T1000 (cell line): ENCODE measurements at places on chromosomes 7 and 10.

DNA sequence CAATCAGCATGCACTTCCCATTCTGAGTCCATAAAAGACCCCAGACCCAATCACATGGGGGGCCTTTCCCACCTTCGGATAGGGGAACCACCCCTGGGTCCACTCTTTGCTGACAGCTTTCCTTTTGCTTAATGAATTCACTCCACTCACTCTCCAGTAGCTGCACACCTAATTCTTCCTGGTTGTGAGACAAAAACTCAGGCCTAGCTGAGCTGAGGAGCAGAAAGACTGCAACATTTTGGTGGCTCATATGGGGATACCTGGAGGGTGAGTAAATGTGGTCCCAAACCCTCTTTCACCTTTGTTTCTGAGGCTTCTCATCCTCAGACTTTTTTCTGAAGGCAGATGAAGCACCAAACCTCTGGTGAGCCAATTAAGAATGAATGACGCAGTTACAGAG is 138.1 kb downstream of the WDR11 start:
- DNase-seq, result no peak

DNA sequence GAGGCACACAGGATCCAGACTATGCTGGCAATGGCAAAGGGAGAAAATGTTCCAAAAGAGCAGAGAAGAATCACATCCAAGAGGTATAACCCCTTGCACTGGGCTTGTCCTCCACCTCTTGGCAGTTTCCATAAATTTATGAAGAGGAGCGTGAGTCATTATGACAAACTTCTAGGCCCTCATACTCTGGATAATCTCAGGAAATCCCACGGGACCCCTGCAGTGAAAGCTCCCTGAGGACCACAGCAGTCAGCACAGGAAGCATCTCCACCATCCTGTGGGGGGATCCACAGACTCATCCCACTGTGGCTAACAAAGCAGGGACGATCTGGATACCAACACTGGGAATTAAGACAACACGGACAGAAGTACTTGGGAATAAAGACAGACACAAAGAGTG is 30.3 kb upstream of the GPAM start:
- no peak for DNase-seq

DNA sequence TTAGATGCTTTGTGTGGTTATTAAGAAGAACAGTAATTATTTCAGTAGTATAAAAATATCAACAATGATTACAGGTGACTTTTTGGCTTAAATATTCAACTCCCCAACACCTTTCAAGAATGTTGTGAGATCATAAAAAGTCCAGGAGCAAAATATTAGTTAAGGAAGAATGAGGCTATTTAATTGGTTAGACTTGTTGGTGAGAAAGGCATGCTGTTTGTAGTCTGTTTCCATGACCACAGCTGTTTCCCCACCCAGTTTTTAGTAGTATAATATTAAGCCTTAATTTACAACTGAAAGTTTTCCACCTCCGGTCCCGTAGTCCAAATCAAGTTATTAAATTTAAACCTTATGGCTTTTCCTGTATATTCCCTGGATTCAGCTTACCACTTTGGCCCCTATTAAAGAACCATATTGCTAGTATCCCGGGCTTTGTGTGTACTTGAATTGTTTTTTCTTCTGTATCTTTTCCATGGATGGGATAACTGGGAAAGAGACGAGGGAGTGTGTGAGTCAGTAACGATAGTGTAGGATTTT is 133.3 kb downstream of the CELF2 start:
- DNase-seq, result no peak

- DNase-seq, result no peak
Observed at GRCh38 chr7:4878336-4879335, 4.9 kb downstream of the RADIL start.

GRCh38 chr7:122914812-122915211 is 28.6 kb upstream of the CADPS2 start:
- DNase-seq, result no peak

DNA sequence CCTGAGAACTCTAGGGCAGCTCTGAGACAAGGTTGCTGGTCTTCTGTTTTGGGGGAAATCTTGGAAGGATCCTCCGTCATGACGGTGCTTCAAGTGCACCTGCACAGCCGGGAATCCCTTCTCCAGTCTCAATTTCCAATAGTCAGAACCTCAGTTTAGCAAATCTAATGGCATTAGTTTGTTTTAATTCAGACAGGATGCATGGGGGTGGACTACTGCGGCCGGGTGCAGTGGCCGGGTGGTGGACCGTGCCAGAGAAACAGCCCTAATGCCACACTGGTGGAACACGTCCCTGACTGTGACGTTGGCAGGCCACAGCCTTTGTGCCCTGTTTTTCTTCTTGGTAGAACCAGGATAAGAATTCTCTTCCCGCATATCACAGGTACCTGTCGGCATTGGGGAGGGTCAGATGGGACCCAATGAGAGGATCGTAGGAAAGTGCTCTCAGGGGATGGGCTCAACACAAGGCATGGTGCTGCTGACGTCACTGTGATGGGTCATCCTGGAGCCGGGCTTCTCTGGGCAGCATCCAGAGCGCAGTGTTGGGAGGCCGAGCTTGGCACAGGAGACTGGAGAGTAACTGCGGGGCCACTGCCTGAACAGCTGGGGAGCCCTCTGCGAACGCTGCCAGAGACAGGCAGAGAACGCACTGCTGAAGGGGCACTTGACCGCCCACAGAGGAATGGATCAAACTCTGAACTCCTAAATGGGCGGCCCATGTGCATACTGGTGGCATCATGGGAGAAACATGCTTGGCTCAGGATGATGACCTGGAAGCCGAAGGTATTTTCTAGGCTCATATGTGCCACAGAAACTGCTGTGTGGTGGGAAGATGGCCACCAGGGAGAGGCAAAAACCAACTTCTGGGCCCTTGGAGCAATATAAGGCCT is 313.8 kb upstream of the SHH start:
- DNase-seq, result no peak

DNA sequence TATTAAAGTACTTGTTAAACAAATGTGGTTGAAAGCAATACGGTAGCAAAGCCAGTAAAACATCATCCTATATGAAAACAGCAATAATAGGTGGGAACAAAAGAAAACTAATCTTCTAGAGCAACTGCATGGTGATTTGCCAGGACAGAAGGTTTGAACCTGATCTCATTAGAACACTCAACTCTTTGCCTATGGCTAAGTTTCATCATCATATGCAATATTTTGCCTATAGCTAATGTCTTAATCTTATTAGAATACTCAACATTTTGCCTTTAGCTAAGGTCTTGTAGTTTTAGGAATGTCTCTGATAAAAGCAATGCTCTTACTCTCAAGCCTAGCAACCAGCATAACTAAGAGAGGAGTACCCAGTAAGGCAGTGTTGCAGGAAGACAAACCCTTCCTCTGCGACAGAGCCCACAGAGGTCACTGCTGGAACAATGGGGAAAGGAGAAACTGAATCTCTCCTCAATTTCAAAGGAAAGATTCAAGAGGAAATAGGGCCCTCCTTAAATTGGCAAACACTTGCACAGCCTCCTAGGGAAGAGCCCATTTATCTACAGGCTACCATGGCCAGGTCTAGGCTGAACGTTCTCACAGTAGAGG is 38.3 kb downstream of the CADPS2 start:
- no peak for DNase-seq

GRCh38 chr7:80294346-80294745 is 159.7 kb downstream of the GNAI1 start:
- DNase-seq, result no peak

GRCh38 chr10:19874791-19875190 is 58.6 kb downstream of the PLXDC2 start:
- DNase-seq, result no peak

DNA sequence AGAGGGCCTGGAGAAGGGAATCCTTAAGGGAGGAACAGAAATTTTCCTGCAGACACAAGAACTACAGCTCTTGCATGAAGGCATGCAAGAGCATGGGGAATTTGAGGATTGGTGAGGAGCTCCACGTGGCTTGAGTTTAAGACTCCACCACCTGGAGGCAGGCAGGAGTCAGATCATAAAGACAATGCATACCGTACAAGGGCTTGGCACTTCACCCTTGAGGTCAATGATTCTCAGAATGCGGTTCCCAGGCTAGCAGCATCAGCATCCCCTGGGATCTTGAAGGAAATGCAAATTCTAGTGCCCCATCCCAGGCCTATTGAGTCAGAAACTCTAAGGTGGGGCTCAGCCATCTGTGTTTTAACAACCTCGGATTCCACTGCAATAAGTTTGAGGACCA is 143.8 kb downstream of the C7orf25 start:
- no peak for DNase-seq

DNA sequence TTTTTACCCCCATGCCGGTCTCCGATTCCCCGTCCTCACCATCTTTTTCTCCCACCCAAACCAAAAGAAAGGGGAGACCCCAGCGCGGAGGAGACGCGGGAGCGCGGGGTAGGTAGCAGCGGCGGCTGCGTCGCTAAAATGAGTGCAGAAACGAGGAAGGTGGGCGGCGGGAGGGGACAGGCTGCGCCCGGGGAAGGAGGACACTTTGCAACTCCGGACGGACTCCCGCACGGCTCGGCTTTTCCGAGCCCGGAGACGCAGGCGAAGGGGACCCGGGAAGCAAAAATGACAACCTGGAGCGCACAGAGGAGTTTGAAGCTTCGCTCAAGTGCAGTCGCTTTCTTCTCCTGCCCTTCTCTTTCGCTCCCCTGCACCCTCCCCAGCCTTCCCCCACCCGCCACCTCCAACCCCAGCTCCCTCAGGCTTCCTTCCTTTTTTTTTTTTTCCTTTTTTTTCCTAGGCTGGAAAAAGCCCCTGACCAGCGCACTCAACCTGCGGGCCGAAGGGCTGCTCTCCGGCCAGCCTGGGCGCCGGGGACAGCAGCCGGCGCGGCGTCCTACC is 453 bp downstream of the SFMBT2 start:
- DNase-seq, result no peak

DNA sequence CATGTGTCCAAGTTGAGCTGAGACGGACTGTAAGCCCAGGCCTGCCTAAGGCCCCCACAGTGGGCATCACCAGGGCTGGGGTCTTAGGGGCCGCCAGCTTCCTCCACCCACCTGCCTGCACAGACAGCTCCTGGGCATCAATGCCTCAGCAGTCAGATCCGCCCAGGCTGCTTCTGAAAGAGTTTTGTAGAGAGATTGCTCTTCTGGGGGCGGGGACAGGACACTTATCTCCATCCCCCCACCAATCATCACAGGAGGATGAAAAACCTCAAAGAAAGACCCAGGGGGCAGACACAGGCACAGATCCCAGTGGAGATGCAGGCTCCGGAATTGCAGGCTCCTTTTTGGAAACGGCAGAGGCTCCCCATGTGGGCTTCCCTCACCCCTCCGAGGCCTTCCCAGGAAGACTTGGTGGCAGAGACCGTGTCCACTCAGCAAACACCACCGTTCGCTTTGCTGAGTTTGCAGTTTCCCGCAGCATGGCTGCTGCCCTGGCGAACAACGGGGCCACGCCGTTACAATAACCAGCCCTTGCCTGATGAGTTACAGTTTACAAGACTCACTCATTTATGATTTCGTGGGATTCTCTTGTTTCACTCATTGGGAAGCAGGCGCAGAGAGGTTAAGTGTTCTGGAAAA is 96.4 kb downstream of the MKI67 start:
- no peak for DNase-seq

DNA sequence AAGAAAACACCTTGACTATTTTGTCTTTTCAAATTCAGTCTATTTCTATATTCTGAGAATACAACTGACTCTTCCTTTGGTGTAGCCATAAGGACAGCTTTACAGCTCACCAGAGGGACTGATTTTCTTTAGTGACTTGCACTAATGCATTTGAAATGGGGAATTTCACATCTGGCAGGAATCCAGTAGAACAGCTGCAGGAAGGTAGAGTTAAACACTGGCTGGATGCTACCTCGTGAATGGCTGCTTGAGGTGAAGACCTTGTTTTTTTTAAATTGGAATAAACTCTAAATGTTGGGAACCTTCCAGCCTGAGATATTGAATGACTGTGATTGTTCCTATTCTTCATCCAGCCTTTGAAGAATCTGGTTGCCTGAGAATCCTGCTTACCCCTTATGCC is 139.5 kb upstream of the STK17A start:
- no peak for DNase-seq

- no peak for DNase-seq
Observed at GRCh38 chr10:111335826-111336225, 259.0 kb downstream of the ADRA2A start.

DNA sequence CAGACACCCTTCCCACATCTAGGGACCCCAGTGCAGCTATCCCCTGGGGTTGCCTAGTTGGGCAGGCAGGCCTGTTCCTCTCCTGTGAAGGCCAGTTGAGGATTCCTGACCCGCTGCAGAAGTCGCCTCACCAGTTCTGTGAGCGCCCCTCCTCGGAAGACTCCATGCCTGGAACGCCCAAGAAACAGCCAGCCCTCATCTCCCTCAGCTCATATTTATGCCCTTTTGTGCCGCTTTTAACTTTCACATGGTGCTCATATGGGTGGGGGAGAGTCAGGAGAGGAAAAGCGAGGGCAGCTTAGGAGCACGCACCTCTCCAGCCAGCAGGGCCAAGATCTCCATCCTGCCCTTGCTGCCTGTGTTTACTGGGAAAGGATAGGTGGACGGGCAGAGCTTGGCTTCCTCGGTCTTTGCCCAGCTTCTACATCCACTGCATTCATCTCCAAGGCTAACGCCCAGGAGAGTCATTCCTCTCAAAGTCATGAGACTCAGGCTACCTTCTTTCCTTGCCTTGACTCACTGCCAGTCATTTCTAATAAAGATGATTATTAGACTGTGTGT is 286.6 kb downstream of the USP6NL start:
- DNase-seq, result no peak
